GM03348 (cell line): ENCODE measurements at places on chromosomes 6 and 20.

DNA sequence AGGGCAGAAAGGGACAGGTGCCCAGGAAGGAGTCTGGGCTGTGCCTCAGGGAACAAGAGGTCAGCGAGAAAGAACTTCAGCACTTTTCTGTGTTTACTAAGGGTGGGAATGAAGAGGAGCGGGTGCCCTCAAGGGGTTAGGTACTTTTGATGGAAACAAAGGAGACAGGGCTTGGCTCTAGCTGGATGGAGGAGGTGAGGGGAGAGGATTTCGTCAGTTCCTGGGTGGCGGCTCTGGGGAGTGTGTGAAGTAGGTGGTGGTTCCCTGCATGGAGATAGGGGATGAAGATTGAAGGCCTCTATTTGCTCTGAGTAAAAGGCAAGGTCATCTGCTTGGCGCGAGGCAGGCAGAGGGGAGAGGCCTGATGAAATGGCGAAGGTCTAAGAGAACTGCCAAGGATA is 40.0 kb upstream of the ANKRD60 start:
- DNase-seq, result no peak

DNA sequence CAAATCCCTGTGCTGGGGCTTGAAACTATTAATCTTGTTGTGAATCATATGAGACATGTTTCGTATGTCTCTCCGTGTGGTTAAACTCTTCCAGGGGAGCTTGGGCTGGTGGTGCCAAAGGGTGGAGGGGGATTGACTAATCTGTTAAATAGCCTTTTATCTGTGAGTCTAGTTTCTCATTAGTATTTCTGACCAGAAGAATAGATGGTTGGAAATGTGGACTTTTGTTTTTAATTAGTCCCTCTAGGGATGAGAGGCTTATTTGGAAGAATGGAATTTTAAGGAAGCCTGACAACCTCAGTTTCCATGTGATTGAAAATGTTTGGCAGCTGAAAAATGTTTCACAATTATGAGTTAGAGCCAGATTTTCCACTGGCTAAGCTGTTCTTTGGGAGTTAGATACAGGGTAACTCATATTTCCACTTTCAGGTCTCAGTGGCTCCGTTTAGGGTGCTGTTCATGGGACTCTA is 117.3 kb downstream of the BCKDHB start:
- peak; percentile 78 for DNase-seq

GRCh38 chr6:33759887-33760629 is 13.4 kb upstream of the IP6K3 start:
- DNase-seq, result no peak

DNA sequence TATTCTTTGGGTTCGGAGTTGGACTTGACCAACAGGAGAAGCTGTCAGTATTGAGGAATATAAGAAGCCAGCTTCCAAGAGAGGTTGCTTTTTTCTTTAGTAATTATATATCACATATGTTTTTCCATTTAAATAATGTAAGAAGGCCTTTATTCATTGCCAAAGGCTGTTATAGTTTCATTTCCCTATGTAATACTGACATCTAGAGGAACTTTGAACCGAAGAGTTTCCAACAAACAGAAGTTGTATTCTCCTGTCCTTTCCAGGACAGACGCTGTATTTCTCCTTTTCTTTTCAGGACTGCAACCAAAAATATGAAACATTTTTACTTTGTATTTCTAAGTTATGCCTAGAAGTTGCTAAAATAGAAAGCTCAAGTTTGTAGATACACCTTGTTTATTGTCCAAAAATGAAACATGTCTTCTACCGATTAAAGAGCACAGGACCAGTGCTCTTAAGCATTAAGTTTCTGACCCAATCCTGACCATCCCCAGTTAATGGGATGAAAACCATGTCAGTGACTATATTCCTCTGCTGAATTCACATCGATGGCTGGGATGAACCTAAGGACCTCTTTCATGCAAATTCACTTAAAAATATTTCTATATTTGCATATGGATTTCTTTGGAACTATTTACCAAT is 55.1 kb downstream of the MYLK4 start:
- peak; percentile 45 for DNase-seq

DNA sequence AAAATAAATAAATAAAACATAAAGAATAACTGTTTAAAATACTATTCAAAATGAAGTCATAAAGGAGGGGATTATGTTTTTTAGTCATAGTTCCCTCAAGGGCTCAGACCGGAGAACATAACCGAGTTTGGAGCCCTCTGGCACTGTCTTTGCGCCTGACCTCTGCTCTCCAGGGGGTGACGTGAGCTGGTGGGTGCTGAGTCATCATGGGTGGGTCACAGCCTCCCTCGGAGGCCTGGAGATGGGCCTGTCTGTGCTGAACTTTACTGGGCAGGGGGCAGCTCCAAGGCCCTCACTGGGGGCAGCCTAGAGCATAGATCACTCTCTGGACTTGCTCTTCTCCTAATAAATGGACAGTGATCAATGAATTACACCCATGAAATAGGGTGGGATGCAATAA is 3.1 kb upstream of the MAVS start:
- no peak for DNase-seq

DNA sequence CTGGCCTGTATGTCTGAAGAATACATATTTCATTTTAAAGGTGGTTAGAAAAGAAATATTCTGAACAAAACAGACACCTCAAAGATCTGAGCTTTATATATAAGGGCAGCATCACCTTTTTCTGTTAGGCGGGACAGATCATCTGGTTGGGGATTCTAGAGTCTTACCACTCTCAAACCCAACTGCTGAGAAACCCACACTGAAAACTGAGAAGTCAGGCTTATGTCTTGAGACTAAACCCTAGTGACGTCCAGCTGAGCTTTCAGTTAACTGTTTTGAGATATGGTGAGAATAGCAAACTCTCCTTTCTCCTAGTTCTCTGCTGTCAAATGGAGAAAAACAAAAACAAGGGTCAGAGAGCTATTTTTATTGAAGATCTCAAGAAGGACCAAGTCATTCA is 63.7 kb upstream of the CCN6 start:
- no peak for DNase-seq

GRCh38 chr6:3402310-3403237 is 54.3 kb downstream of the SLC22A23 start:
- DNase-seq, result no peak

GRCh38 chr6:7338031-7338430 is 25.0 kb upstream of the SSR1 start:
- peak; percentile 20 for DNase-seq

- DNase-seq, result peak; percentile 59
Observed at GRCh38 chr20:35820715-35821114, 48.9 kb downstream of the PHF20 start.

GRCh38 chr20:5825130-5825719 is 75.0 kb downstream of the SHLD1 start:
- DNase-seq, result no peak

GRCh38 chr20:51373713-51374455 is 168.6 kb downstream of the NFATC2 start:
- DNase-seq, result no peak

DNA sequence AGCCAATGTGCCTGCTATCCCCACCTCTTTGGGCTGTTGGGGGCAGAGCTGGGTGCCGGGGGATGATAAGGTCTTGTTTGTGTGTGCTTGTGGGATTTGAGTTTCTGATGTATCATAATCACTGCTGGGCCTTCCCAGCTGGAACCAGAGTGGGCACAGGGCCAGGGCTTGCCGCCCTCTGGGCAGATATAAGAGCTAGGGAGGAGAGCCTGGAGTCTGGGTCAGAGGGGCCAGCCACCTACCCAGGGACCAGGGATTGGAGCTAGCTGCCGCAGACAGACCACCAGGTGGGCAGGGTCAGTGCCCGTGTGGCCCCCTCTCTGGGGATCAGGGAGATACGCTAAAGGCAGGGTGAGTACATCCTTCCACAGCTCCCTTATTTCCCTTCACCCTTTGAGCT is 3.1 kb upstream of the TLDC2 start:
- no peak for DNase-seq

DNA sequence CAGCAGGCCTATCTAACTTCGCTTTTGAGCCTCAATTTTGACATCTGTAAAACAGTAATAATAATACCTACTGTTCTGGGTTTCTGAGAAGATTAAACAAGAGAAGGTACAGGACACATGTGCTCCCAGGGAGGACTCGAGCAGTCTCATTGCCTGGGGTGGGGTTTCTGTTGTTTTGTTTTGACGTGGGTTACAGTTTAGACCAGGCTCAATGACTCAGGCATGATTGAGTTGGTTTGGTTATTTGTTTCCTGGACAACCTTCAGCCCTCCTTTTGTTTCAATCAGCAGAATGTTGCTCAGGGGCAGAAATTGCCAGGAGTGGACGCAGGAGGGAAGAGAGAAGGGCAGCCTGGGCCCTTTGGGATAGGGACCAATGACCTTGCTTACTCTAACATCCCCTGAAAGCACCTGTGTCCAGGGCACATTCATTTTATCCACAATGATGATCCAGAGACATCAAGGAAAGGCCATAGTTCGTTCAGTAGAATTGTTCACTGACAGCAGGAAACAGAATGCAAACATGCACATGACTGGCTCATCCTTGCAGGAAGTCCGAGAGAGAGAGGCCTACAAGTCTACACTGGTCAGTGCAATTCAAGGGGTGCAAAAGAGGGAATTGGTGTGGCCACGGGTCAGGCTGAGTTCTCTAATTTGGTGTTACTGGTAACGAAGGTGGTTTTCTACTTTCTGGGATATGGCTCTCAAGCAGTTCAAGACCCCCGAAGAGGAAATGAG is 74.5 kb upstream of the MRPS10 start:
- DNase-seq, result peak; percentile 40

GRCh38 chr6:21193790-21194475 is 399.6 kb upstream of the SOX4 start:
- DNase-seq, result no peak

DNA sequence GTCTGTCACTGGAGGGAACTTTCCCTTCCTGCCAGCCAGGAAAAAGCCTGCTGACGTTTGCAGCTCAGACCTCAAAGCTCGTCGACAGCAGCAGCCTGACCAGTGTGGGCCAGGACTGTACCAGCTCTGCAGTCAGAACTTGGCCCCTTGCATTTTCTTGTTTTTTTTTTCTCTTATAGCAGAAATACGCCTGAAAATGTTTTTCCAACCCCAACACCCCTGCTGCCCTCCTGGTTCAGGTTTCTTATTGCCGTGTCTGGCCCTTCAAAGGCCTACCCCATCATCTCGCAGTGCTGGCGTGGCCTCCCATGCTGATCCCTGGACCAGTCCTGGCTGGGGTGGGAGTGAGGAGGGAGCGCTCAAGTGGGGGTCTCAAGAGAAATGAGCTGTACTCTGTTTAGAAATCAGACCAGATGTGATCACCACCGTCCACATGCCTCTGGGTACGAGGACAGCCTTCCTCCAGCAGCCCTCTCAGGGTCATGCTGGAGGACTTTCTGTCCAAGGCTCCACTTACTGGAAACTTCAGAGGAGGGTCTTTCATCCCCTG is 169.0 kb downstream of the FOXC1 start:
- DNase-seq, result no peak

- no peak for DNase-seq
Observed at GRCh38 chr6:142942238-142942637, 2.7 kb downstream of the HIVEP2 start.

- DNase-seq, result no peak
Observed at GRCh38 chr20:49769048-49769581, 43.5 kb upstream of the SLC9A8 start.

DNA sequence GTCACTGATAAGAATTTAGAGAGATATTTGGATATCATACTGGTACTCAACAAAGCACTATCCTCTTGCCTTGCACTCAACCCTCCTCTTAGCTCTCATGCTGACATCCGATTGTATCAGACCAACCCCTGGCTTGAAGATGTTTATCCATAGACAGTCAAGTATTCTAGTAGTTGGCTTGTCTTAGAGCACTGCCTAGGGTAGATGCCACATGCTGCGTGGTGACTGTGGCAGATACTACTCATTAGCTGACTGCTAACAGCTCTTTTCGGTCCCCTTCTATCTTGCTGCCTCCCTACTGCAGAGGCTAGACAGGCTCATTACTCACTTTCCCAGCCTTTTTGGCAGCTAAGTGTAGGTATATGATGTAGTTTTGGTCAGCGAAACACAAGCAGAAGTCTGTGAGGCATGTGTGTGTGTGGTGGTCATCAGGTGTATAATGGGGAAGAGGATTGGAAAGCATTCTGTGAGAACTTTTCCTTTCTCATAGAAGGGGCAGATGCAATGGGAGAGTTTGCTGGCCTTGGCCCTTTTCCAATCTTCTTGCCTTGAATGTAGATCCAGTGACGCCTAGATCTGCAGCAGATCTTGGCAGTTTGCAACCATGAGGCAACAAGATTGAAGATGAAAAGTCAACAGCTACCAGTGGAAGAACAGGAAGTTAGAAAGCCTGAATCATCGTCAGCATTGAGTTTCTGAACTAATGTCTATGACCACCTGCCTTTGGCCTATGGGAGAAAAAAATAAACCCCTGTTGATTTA is 4.4 kb upstream of the IFNGR1 start:
- DNase-seq, result no peak

- DNase-seq, result peak; percentile 65
Observed at GRCh38 chr6:163529605-163530004, 115.1 kb downstream of the QKI start.

- no peak for DNase-seq
Observed at GRCh38 chr6:112145080-112145573, 57.7 kb downstream of the FAM229B start.

GRCh38 chr20:32248043-32248442 is 29.4 kb upstream of the KIF3B start:
- DNase-seq, result no peak
